Glomerular endothelial cell (primary cell): ENCODE measurements at places on chromosomes 11 and 22. TPM values are rescaled to one million over a fixed set of nuclear protein-coding genes. Genes with fewer than 3 reads are reported as not detected.

DNA sequence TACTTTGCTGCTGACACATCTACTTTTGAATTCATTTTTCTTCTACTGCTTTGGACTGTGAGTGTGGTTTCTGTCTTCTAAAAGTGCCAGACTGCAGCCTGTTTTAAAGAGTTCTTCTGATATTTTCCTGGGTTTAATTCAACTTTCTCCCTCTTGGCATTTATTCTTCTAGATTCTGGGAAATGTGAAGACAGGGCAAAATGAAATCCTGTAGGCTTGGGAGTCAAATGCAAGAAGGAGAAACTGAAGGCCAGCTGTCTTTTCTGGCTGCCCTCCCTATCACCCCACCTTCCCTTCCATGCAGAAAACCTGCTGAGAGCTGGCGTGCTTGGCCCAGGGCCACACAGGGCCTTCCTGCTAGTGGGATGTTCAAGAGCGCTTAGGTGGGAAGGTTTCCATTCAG lies 7.6 kb downstream of the ZNF70 start:
- DNase-seq = no peak

- DNase-seq = no peak
Measured at GRCh38 chr11:63901660-63902059, 15.3 kb downstream of the RCOR2 start.

DNA sequence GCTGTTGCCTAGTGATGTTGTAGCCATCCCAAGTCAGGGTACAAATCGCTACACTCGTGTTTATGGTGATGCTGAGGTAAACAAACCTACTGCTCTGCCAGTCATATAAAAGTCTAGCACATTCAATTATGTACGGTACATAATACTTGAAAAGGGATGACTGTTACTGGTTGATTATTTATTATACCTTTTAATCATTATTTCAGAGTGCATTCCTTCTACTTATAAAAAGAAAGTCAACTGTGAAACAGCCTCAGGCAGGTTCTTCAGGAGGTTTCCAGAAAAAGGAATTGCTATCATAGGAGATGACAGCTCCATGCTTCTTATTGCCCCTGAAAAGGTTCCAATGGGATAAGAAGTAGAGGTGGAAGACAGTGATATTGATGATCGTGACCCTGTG lies 652.5 kb upstream of the KIRREL3 start:
- no peak for DNase-seq

DNA sequence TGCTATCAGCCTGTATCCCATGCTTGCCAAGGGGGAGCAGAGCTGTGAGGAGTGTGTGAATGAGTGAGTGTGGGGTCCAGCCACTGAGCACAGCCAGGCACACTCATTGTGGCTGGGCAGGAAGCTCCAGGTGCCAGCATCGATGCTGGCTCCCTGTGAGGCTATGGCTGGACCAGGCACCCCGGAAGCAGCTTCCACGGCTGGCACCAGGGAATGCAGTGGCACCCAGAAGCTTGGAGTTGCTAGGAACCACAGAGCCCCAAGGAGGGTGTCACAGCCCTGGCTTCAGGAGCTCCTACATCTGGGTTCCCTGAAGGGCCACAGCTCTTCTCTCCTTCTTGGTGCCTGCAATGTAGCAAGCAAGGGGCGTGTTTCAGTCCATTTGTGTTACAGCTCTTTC lies 625.9 kb upstream of the RAG2 start:
- DNase-seq = no peak

GRCh38 chr22:50320671-50321325 lies 6.0 kb downstream of the DENND6B start:
- DNase-seq = no peak

DNA sequence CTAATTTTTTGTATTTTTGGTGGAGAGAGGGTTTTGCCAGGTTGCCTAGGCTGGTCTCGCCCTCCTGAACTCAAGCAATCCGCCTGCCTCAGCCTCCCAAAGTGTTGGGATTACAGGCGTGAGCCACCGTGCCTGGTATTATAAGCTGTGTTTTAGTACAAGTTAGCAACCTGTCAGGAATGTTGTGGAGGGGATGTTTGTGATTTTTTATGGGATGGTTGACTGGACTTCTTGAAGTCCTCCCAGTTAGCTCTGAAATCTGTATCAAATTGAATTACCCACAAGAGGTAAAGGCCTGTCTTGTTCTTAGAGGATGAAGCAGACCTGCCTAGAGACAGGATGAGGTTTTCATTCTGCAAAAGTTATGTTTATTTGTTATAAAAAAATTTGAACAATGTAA lies 34.1 kb upstream of the IL18BP start:
- no peak for DNase-seq

- DNase-seq = no peak
Measured at GRCh38 chr11:100719362-100719761, 32.3 kb downstream of the ARHGAP42 start.

- DNase-seq = no peak
Measured at GRCh38 chr11:68439355-68440065, 21.0 kb upstream of the PPP6R3 start.

- no peak for DNase-seq
Measured at GRCh38 chr11:11119917-11120316, 233.1 kb downstream of the CSNK2A3 start.

DNA sequence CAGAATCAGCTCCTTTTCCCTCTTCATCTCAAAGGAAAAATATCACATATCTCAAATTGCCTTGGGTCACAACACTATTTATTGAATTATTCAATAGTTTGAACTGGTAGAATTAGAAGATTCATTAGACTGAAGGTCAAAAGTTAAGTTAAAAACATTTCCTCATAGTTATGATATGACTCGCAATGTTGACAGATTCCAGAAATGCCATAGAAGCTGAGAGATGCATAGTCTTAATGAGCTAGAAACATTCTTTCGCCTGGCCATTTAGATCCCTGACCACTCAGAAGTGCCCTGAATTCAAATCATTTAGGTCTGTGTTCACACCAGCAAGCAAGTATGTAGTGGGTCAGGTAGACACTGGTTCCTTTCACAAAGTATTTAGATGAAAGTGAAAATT lies 44.4 kb downstream of the FAT3 start:
- no peak for DNase-seq

- no peak for DNase-seq
Measured at GRCh38 chr22:17779286-17780115, 5.2 kb upstream of the BID start.

GRCh38 chr22:20107471-20107901 lies 8.4 kb upstream of the RANBP1 start:
- DNase-seq = no peak

DNA sequence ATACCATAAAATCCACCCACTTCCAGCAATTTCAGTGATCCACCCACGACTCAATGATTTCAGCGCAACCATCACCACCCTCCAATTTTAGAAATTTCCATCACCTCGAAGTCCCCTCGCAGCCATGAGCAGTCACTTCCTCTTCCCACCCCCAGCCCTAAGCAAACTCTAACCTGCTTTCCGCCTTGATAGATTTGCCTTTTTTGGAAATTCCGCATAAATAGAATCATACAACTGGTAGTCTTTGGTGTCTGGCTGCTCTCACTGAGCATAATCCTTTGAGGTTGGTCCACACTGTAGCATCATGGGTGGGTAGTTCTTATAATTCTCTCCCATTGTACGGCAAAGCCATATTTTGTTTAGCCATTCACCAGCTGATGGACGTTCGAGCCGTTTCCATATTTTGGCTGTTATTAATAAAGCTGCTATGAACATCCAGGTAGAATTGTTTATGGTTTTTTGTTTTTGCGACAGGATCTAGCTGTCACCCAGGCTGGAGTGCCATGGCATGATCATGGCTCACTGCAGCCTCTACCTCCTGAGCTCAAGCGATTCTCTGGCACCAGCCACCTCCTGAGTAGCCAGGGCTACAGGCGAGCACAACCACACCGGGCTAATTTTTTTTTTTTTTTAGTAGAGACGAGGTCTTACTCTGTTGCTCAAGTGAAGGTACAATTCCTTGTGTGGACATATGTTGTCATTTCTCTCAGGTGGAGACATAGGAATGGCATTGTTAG lies 16.0 kb downstream of the PIM3 start:
- DNase-seq = no peak

DNA sequence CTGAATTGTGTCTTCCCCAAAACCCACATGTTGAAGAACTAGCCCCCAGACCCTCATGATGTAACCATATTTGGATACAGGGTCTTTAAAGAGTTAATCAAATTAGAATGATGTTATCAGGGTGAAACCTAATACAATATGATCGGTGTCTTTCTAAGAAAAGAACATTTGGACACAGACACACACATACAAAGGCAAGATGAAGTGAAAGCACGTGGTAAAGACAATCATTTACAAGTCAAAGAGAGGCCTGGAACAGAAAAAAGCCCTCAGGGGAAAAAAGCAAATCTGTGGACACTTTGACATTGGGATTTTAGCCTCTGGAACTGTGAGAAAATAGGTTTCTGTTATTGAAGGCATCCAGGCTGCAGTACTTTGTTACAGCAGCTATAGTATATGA lies 733.4 kb downstream of the JRKL start:
- no peak for DNase-seq

- no peak for DNase-seq
Measured at GRCh38 chr11:57345555-57346211, 7.5 kb downstream of the P2RX3 start.

DNA sequence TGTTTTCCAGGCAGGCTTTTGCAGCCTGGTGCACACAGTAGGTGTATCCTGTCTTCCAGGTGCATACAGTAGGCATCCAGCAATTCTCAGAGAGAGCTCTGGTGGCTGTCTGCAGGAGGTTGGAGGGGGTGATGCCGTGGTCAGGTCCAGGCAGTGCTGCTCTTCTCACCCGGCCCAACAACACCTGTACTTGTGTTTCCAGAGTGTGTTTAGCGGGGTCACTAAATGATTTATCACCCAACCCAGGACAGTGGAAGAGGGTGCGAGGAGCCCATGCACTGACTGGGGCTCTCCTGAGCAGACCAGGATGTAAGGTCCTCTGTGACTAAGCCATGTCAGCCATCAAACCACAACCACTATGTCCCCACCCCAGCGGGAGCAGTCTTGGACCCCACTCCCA lies 18.6 kb upstream of the FGF3 start:
- no peak for DNase-seq

- no peak for DNase-seq
Measured at GRCh38 chr11:61045271-61045670, 57.0 kb upstream of the CD5 start.

DNA sequence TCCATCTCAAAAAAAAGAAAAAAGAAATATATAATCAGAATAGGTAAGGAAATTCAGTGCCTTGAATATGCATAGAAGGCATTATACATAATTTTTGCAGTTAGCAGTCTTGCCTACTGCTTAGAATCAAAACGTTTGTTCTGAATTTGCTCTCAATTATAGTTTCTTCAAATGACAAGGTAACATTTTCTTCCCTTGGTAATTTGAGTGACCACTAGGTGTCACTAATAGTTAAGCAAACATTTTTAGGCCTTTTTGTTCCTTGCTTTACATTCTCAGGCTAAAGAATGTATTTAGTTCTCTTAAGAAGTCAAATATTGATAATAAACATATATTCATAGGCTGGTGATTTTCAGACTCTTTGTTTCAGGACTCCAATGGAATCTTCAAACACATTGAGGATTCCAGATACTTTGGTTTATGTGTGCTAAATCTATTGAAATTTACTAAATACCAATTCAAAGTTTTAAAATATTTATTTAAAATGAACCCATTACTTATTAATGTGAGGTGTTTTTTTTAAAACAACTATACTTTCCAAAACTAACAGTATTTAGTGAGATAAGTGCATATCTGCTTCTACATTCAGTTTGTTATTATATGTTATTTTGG lies 55.0 kb upstream of the DEPDC7 start:
- DNase-seq = peak; percentile 39

The OR52I2 gene
- not detected in 2 replicates for total RNA-seq

The GLYATL2 gene
- not detected in 2 replicates for total RNA-seq

The PRR33 gene
- not detected in 2 replicates for total RNA-seq

The NCF4 gene
- 0.41 TPM in 1 of 2 replicates, not detected in the other for total RNA-seq

The APOC3 gene
- not detected in 2 replicates for total RNA-seq

The CKAP5 gene
- 49.1 and 60.0 TPM in 2 replicates for total RNA-seq

The SLC22A12 gene
- total RNA-seq = not detected in 2 replicates

The NDUFA6 gene
- total RNA-seq = 50.3 and 104 TPM in 2 replicates

The OR10W1 gene
- total RNA-seq = not detected in 2 replicates

The POU2AF3 gene
- not detected in 2 replicates for total RNA-seq

The CECR2 gene
- total RNA-seq = 1.2 and 1.5 TPM in 2 replicates
